ENCODE measurements at places on chromosomes 2 and 18.

GRCh38 chr2:37638973-37639372, 32.5 kb downstream of the CDC42EP3 start:
- no peak for DNase-seq

- no peak for DNase-seq
Measured at GRCh38 chr18:1383465-1383864, 478.8 kb downstream of the ADCYAP1 start.

- DNase-seq: no peak
Measured at GRCh38 chr2:40433736-40434135, 18.2 kb downstream of the SLC8A1 start.

GRCh38 chr18:32668956-32669355, 103.9 kb downstream of the KLHL14 start:
- no peak for DNase-seq

GRCh38 chr2:155298001-155298400, 599.5 kb downstream of the KCNJ3 start:
- no peak for DNase-seq

GRCh38 chr2:129906139-129906860, 73.2 kb upstream of the RAB6C start:
- no peak for DNase-seq

DNA sequence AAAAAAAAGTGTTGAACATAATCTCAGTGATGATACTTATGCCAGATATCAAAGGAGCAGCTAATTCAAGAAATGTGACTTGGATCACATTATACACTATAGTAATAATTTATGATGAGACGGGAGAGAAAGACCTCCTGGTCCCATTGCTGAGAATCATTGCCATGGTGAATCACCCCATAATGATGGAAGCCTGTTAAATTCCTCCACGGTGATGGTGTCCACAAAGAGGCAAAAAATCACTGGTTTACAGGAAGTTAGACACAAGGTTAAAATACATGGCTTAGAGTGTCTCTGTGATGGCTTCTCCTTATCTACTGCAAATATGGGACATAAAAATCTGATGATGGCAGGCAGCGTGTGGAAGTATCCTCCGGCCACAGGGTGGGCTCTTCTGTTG, 210.0 kb downstream of the CDH2 start:
- DNase-seq: no peak

GRCh38 chr2:3189076-3189591, 188.5 kb downstream of the EIPR1 start:
- DNase-seq: no peak

DNA sequence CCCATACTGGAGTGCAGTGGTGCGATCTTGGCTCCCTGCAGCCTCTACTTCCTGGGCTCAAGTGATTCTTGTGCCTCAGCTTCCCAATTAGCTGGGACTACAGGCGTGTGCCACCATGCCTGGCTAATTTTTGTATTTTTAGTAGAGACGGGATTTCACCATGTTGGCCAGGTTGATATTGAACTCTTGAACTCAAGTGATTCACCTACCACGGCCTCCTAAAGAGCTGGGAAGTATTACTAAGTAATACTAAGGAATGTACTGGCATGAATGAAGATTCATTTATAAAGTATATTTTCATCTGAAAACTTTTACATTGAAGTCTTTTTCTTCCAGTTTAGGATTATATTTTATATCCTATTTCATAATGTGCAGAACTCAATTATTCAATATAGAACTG, 38.1 kb downstream of the NUP35 start:
- DNase-seq: no peak

DNA sequence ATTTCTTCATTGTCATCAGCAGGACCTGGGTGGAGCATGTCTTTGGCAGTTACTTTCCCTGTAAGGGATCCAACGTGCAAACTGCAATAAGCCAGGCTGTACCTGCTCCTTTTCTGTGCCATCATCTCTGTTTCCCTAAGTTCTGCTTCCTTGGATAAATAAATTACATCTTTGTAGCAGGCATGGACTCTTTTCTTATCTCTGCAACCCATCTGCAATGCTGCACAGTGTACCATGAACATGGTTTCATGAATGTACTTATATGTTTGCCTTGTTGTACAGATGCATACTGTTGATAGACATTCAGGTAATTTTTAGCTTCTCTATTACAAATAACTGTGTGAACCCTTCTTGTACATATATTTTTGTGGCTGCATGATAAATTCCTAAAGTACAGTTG, 616.7 kb upstream of the PIK3C3 start:
- DNase-seq: no peak

- no peak for DNase-seq
Measured at GRCh38 chr2:206275312-206276055, 1.0 kb downstream of the ZDBF2 start.

- no peak for DNase-seq
Measured at GRCh38 chr18:68997845-68998244, 200.0 kb downstream of the CCDC102B start.

DNA sequence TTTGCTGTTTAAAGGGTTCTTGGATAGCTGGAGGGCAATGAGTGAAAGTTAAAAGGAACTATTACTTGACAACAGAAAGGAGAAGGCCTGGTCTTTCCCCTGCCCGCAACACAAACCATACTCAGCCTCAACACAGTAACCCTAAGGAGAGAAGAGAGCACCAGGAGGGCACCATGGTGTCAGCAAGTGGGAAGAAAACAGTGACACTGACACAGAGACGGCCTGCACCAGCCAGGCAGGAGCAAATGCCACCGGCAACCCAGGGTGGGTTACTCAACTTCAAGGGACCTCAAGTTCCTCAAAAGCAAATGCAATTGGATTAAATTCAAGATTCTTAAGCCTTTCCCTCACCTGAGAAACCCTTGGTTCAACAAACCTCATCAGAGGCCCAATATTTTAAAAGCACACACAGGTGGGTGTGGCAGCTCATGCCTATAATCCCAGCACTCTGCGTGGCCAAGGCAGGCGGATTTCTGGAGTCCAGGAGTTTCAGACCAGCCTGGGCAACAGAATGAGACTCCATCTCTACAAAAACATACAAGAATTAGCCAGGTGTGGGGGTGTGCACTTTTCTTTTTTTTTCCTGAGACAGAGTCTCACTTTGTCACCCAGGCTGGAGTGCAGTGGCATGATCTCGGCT, 52.3 kb downstream of the TFCP2L1 start:
- DNase-seq: no peak

DNA sequence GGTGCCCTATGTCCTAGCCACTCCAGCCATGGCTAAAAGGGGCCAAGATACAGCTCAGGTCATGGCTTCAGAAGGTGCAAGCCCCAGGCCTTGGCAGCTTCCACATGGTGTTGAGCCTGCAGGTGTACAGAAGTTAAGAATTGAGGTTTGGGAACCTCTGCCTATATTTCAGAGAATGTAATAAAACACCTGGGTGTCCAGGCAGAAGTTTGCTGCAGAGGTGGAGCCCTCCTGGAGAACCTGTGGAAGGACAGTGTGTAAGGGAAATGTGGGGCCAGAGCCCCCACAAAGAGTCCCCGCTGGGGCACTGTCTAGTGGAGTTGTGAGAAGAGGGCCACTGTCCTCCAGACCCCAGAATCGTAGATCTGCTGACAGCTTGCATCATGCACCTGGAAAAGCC, 74.1 kb downstream of the SMIM21 start:
- DNase-seq: no peak

DNA sequence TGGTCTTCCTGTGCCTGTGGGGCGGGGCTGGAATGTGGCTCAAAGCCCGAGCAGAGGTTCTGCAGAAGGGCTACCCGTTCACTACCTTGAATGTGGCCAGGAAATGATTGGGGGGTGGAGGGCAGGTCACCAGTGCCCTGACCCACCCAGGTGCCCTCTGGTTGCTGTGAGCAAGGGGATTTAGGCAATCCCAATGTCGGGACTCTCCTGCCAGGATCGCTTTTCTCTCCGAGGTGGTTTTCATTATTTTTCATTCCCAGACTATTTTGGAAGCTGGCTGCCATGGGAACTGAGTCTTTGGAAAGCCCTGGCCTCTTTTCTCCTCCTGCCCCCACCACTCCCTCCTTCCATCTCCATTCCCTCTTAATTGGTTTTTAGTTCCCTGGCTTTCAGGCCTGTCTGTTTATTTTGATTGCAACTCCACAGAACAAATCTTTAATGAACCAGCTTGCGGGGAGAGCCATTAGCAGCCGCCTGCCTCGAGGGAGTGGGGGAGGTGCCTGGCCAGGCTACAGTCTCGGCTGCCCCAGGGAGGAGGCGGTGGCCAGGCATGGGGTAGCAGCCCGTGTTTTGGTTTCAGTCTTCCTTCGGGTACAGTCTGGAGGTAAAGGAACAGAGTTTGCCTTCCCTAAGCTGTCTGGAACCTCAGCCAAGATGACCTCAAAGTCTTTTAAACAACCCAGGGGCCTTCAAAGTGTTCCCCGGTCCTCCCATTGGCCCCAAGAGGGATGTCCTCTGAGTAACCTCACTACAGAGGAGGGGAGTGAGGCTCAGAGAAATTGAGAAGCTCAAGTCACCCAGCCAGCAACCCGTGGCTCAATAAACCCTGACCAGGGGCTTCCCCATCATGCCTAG, 114.4 kb upstream of the HAAO start:
- DNase-seq: no peak

DNA sequence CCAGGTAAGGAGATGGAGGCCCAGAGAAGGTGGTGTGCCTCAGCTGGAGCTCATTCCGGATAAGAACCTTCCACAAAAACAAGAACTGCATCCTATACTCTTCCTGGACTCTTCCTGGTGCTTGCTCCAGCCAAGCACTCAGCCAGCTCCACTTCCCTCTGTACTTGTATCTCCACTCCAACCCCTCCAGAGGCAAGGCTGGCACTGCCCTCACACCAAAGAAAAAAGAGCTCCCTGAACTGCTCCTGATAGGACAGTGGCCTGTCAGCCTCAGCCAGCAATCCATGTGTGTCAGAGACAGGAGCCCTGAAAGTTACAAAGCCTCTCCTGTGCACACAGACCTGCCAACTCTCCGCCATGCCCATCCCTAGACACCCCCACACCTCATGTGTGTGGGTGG, 248.1 kb downstream of the CELF4 start:
- no peak for DNase-seq

GRCh38 chr2:228063558-228063957, 117.9 kb downstream of the SPHKAP start:
- no peak for DNase-seq

DNA sequence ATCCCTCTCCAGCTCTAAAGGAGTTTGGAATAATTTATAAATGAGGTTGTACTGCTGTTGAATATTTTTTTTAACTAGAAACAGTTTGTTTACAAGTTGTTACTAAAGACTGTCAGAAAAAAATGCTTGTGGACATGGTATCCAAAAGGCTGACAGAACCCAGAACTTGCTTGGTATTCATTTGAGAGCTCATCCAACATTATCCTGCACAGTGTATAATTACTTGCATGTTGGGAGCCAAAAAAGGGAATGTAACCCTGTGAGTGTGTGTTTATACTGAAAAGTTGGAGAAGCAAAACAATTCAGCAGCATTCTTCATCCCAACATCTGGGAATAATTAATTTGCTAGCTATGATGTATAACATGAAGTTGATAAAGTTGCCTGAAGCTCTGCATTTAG, 42.1 kb upstream of the EHBP1 start:
- DNase-seq: no peak

DNA sequence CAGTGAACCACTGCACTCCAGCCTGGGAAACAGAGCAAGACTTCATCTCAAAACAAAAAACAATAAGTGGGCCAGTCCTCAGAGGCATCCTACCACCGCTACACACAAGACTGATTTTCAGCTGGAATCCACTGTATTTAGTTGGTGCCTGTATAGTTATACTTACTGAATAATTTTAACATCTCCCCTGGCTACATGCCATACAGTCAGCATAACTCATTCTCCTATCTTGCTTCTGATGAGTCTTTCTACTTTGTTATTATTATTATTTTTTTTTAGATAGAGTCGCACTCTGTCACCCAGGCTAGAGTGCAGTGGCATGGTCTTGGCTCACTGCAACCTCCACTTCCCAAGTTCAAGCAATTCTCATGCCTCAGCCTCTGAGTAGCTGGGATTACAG, 19.9 kb upstream of the CAB39 start:
- no peak for DNase-seq

DNA sequence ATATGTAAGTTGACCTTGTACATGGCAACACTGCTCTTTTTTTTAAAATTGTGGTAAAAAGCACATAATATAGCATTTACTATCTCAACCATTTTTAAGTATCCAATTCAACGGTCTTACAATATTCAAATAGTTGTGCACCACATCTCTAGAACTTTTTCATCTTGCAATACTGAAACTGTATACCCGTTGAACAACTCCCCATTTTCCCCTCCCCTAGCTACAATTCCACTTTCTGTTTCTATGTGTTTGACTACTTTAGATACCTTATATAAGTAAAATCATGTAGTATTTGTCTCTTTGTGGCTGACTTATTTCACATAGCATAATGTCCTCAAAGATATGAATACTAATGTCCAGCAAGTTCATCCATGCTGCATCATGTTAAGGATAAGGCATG, 452.1 kb downstream of the TXNL1 start:
- no peak for DNase-seq

GRCh38 chr2:229104025-229104424, 167.1 kb downstream of the PID1 start:
- no peak for DNase-seq

- DNase-seq: no peak
Measured at GRCh38 chr2:25349397-25349796, 7.7 kb upstream of the DNMT3A start.

GRCh38 chr2:3460156-3460555, 59.2 kb downstream of the ADI1 start:
- no peak for DNase-seq
